EH (cell line): ENCODE measurements at places on chromosomes 7 and 10.

DNA sequence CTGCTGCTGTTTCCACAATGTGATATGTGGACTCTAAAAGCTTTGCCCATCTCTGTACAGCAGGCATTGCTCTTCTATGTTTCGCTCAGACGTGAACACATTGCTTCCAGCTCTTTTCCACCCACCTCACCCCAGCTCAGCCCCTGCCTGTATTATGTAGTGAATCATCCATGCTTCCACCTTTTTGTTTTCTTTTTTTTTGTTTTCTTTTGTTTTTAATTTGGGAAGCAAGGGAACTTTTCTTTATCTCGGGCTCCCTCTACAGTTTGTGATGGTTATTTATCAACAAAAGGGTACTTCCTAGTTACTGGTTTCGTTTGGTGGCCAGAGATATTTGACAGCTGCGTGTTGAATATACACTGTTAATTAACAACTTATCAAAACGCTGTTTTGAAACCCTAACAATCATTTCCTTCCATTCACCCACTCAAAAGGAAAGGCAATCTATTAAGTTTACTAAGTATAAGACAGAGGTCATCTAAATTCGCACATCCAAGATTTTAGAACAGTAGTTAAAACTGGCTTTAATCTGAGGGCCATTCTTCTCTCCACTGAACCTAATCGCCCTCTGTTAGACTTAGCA is 127.9 kb upstream of the STK17A start:
- DNase-seq = peak; percentile 47

GRCh38 chr10:74875966-74876365 is 49.6 kb downstream of the KAT6B start:
- peak; percentile 27 for DNase-seq

DNA sequence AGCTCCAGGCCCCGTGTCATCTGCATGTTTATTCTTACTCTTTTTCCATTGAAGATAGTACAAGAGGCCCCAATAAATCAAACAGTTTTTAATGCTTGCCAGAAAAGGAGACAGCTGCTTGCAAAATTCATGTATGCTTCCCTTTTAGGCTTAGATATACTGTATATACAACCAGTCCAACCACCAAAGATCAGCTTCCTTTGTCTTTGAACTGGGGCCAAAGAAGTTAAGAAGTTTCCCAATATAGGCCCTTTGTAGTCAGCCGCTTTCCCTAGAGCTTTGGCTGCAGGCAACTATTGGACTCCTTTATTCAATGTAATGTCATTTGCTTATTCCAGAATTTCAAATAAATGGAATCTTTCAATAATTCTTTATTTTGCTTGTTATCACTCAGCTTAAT is 1395.0 kb downstream of the GATA3 start:
- no peak for DNase-seq

- DNase-seq = no peak
Observed at GRCh38 chr7:133155146-133155545, 73.3 kb upstream of the CHCHD3 start.

GRCh38 chr10:34323192-34323591 is 491.9 kb downstream of the PARD3 start:
- peak; percentile 58 for DNase-seq

DNA sequence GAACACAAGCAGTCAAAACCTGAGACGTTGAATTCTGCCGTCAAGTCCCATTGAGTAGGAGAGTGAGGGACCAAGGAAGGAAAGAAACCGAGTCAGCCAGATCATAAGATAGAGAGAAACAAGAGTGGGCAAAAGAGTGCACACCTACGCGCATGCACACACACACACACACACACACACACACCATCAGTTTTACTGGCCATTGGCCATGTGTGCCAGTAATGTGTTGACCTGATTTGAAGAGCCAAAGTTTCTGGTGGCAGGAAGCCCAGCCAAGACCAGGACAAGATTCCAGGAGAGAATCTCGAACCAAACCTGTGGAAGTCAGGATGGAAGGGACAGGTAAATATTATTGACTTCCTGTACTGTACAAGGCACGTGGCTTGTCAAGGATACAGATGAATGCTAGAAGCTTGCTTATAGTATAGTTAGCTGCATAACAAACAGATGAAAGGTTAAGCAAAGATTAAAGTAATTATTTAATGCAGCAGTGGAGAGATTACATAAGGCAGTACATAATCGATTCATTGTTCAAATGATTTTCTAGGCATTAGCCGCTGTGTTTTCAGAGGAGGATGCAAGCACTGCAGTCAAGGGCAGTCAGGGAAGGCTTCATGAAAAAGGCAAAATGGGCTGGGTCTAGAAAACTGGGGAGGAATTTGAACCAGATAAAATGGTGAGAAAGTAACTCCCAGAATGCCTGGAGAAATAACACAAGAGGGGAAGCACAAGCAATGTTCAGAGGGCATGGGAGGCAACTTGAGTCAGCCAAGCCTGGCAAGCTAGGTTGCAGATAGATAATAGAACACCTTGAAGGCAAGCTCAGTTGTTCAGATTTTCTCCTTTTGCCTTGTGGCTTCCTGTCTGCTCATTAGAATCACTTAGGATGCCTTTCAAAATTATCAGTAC is 2.7 kb upstream of the HYCC1 start:
- DNase-seq = no peak
